ENCODE measurements at places on chromosomes 6 and 20.

DNA sequence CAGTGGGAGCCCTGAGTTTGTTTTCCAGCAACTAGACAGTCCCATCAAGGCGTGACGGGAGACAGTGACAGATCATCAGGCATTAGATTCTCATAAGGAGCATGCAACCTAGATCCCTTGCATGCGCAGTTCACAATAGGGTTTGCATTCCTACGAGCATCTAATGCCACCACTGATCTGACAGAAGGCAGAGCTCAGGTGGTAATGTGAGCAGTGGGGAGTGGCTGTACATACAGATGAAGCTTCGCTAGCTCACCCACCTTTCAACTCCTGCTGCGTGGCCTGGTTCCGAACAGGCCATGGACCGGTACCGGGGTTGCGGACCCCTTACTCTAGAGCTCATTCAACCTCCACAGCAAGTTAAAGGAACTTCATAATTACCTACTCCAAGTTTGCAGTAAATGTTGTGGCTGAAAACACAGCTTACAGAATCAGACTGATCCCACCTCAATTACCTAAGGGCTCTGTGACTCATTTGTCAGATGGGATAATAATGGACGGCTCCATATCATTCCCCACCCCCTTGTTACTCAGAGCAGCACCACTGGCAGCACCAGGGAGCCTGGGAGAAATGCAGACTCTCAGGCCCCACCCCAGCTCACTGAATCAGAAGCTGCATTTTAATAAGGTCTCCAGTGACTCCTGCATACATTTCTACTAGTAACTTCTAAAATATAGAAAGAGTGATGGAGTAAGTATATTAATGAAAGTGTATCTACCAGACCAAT lies 15.7 kb downstream of the PXMP4 start:
- DNase-seq: no peak

- no peak for DNase-seq
These were observed 150.2 kb upstream of the RNF217 start for GRCh38 chr6:124812067-124812466.

- peak; percentile 7 for DNase-seq
These were observed 222.4 kb upstream of the JARID2 start for GRCh38 chr6:15023448-15023847.

DNA sequence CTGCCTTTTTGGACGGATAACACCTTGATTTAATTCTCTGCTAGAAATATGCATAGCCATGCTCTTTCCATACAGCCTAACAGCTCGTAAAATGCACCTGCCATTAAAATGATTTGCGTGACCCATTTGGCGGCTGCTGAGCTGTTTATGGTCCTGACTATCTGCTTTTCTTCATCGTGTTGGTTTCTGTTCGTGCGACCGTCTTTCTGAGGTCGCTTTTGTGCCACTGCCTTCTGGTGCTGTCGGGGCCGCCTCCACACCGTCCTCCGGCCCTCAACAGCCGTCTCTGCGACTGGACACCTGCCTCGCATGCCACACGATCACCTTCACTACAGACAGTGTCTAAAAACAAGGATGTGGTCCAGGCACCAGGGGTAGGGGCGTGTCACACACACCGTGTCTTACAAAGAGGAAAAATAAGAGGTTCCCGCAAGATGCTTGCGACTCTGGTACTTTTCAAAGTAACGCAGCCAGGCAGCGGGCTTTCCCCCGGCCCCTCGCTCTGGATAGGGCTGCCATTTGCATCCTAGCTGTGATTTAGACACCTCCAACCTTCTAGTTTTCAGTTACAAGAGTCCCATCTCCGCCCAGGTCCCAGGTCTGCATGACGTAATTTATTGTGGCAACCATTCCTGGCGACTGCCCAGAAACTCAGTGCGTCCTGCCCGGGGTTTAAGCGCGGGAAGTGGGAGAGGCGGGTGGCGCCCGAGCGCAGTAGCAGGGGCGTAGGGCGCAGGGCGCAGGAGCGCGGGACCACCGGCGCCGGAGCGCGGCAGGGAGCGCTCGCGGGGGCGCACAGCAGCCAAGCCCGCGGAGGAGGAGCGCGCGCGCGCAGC lies at the start of gene STMND1:
STMND1 (plus strand) TSS at position 629 of the 836 bp plus-strand sequence. CDS start 208 bp downstream, outside the sequence.
- no peak for DNase-seq

DNA sequence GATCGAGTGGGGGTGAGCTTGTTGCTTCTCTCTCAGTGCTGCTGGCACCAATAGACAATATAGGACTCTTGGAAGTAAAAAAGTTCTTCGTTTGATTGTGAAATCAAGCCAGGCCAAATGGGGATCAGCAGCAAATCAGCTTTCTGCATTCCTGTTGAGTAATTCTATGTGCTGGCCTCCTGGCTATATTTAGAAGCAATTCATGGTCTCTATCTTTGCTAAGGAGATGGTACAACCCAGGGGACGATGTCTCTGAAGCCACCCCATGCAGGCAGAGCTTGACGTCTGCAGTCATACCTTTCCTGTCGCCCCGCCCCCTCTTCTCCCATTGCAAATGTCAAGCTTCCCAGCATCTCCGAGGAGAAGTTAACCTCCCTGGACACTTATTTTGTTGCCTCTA lies 199.1 kb downstream of the SCP2D1 start:
- no peak for DNase-seq

DNA sequence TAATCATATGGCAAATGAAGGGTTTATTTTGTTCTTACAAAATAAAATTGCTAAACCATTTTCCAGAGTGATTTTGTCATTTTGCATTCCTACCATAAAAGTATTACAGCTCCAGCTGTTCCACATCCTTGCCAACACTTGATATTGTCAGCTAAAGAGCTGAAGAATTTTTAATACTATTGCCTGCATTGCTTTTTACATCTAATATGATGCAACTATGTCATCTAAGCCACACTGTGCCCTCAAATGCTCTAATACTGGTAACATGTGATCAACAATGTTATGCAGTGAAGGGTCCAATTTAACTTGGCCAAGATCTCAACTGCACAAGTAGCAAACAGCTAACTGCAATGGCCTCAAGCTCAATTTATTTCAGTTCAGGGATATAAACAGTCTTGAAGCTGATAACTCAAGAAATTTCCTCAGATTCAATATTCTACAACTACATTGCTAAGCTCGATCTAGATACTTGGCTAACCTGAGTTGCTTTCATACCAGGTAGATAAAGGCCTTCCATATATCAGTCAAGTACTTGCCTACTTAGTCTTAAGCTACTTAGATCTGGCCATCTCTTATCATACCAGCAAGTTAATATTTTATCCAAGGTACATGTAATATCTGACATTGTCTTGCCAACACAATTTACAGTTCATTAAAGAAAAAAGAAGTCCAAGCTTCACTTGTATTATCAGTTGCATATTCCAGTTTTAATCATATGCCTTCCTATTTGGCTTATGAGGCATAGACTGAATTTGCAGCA lies 17.0 kb downstream of the AKIRIN2 start:
- no peak for DNase-seq

GRCh38 chr20:7657569-7657968 lies 282.7 kb downstream of the HAO1 start:
- DNase-seq: no peak

GRCh38 chr6:117602899-117603588 lies 733 bp upstream of the GOPC start:
- DNase-seq: no peak

- DNase-seq: no peak
These were observed 69.5 kb upstream of the FOXQ1 start for GRCh38 chr6:1242446-1242845.

GRCh38 chr20:39706184-39706663 lies 744.1 kb downstream of the DHX35 start:
- DNase-seq: no peak

GRCh38 chr6:70520575-70520974 lies 46.2 kb upstream of the SDHAF4 start:
- DNase-seq: no peak

DNA sequence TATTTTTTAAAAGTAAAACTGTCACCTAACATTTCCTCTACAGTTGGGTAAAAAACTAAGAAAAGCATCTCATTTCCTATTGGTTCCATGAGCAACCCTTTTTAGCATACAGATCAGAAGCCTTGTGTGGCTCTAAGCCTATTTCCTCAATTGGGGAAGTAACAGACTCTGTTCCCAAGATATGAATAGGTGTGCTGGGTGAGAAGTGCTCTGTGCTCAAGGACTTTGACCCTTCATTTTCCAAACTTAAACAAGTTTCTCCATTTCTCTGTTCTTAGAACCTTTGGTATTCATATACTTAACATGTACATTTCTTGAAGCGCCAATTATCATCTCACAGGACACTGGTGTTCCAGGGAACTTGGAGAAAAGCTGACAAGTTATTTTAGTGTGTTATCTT lies 24.1 kb downstream of the CARMIL1 start:
- no peak for DNase-seq

GRCh38 chr6:154994836-154995253 lies 270 bp upstream of the TIAM2 start:
- DNase-seq: no peak

Measured in stimulated activated CD4-positive, alpha-beta T cell treated with anti-CD3 and anti-CD28 coated beads, Interleukin-1b, Interleukin-23, amount 100 ng/mL, for 24 hours (primary cell).